ENCODE measurements at places on chromosomes 5 and 9.

GRCh38 chr5:80105698-80106439, 70.7 kb downstream of the THBS4 start:
- no peak overlapping the region for H3K4me3 ChIP-seq
- DNase-seq, result no peak
- H3K36me3 ChIP-seq, result no peaks in the 10 kb centered on the region
- no peaks in the 10 kb centered on the region for H3K4me1 ChIP-seq
- H3K27ac ChIP-seq, result no peak overlapping the region

GRCh38 chr5:83846624-83847350, 126.1 kb upstream of the HAPLN1 start:
- H3K27ac ChIP-seq, result no peak overlapping the region
- H3K4me3 ChIP-seq, result no peak overlapping the region
- H3K27me3 ChIP-seq, result no peaks in the 10 kb centered on the region
- no peak for DNase-seq
- no peaks in the 10 kb centered on the region for H3K36me3 ChIP-seq
- H3K4me1 ChIP-seq, result peaks cover 20% of the 10 kb centered on the region

DNA sequence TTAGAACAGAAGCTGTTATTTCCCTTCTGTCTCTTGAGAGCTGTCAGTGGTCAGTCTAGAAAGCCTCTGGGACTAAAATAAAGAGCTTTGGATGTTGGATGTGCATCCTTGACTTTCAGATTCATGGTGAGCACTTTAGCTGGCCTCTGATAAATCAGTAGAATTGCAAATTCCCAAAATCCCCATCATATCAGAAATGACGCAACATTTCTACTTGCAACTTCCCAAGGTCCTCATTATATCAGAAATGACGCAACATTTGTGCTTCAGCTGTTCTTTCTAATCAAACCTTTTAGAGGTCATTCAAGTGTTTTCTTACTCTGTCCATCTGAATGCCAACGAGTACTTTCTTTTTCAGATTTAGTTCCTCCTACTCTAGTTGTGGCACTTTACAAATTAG, 167.3 kb upstream of the MOCS2 start:
- H3K36me3 ChIP-seq, result no peaks in the 10 kb centered on the region
- no peak overlapping the region for H3K27ac ChIP-seq
- no peaks in the 10 kb centered on the region for H3K27me3 ChIP-seq
- no peaks in the 10 kb centered on the region for H3K4me1 ChIP-seq
- H3K4me3 ChIP-seq, result no peak overlapping the region

DNA sequence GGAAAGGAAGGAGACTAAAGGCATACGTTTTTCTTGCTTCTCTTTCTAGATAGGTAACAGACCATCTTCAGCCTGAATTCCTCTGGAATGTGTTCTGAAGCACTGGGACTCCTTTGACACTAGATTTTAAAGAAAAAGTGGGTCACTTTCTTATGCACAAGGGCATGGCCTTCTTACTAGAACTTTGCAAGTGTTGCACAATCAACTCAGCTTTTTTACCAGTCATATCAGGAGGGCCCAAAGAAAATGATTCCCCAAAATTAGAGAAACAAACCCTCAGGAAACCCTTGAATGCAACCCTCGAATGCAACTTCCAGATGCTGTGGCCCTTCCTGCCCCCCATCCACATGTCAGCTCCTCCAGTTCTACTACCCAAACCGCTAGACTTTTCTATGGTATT, 93.9 kb downstream of the YTHDC2 start:
- no peak overlapping the region for H3K27ac ChIP-seq
- DNase-seq, result no peak
- H3K4me1 ChIP-seq, result no peaks in the 10 kb centered on the region
- H3K27me3 ChIP-seq, result no peaks in the 10 kb centered on the region
- H3K36me3 ChIP-seq, result no peaks in the 10 kb centered on the region

GRCh38 chr5:44769200-44769876, 39.4 kb upstream of the MRPS30 start:
- H3K27me3 ChIP-seq, result no peaks in the 10 kb centered on the region
- H3K36me3 ChIP-seq, result no peaks in the 10 kb centered on the region
- no peak overlapping the region for H3K4me3 ChIP-seq
- H3K27ac ChIP-seq, result no peak overlapping the region
- no peak for DNase-seq

- H3K27ac ChIP-seq, result no peak overlapping the region
- H3K4me3 ChIP-seq, result no peak overlapping the region
- DNase-seq, result no peak
- H3K4me1 ChIP-seq, result no peaks in the 10 kb centered on the region
- no peaks in the 10 kb centered on the region for H3K27me3 ChIP-seq
- no peaks in the 10 kb centered on the region for H3K36me3 ChIP-seq
Observed at GRCh38 chr5:35835796-35836742, 20.6 kb upstream of the IL7R start.

GRCh38 chr5:34474573-34475021, 181.5 kb upstream of the RAI14 start:
- no peaks in the 10 kb centered on the region for H3K4me1 ChIP-seq
- H3K36me3 ChIP-seq, result no peaks in the 10 kb centered on the region
- peak; percentile 52 for DNase-seq
- no peaks in the 10 kb centered on the region for H3K27me3 ChIP-seq

- H3K4me3 ChIP-seq, result no peak overlapping the region
- no peaks in the 10 kb centered on the region for H3K4me1 ChIP-seq
- H3K36me3 ChIP-seq, result no peaks in the 10 kb centered on the region
- H3K27ac ChIP-seq, result no peak overlapping the region
- DNase-seq, result no peak
Observed at GRCh38 chr5:76867038-76867437, 17.2 kb downstream of the S100Z start.

DNA sequence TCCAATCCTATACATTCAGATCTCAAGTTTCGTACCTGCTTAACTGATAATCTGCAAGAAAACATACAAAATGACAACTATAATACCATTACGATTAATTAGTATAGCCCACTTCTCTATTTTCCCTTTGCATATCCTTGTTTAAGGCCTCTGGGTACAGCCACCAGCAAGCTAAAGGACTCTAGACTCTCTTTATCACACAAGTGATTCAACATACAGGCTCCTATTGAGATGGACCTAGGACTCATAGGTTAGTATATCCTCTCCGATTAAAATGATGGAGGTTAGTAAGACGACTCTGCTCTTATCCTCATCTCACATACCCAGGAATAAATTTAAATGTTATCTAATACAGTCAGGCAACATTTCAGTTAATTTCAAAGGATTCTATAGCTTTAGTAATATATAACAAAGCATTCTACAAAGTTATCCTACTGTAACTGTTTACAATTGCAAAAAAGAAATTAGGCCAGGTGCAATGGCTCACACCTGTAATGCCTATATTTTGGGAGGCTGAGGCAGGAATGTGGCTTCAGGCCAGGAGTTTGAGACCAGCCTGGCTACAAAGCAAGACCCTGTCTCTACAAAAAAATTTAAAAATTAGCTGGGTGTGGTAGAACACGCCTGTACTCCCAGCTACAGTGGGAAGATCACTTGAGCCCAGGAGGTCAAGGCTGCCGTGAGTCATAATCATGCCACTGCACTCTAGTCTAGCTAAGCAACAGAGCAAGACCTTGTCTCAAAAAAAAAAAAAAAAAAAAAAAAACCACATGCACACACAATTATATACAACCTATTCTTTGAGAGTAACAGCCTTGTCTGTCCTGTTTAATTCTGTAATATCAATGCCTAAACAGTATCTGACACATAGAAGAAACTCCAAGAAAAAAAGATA, 15.4 kb downstream of the HAUS6 start:
- H3K4me1 ChIP-seq, result no peaks in the 10 kb centered on the region
- no peak for DNase-seq
- H3K4me3 ChIP-seq, result no peak overlapping the region
- no peak overlapping the region for H3K27ac ChIP-seq
